Colonic mucosa (tissue), 4 donors: ENCODE measurements at places on chromosomes 16 and 17.

- no peak overlapping the region for H3K4me3 ChIP-seq
- DNase-seq = no peak
- H3K4me1 ChIP-seq = peaks cover 10% of the 10 kb centered on the region
- no peaks in the 10 kb centered on the region for H3K27me3 ChIP-seq
- H3K27ac ChIP-seq = peak overlapping the region; percentile 15
- no peaks in the 10 kb centered on the region for H3K36me3 ChIP-seq
Measured at GRCh38 chr17:57918017-57918895, 37.0 kb downstream of the CUEDC1 start.

- no peak overlapping the region for H3K4me3 ChIP-seq
- H3K4me1 ChIP-seq = peaks cover 43% of the 10 kb centered on the region
- H3K36me3 ChIP-seq = peaks cover 22% of the 10 kb centered on the region
- H3K27me3 ChIP-seq = peaks cover 17% of the 10 kb centered on the region
- DNase-seq = no peak
Measured at GRCh38 chr17:81002013-81002384, 10.4 kb downstream of the CHMP6 start.

- peak within 1 kb of the TSS; percentile 91 for H3K4me3 ChIP-seq
- peak; percentile 80 for DNase-seq
- peaks cover 9% of the 10 kb centered on the region for H3K4me1 ChIP-seq
Measured at GRCh38 chr16:27313422-27314160, at the start of gene IL4R. IL4R (plus strand) TSS chr16:27313974; CDS start chr16:27340204, 26,230 bp downstream.

DNA sequence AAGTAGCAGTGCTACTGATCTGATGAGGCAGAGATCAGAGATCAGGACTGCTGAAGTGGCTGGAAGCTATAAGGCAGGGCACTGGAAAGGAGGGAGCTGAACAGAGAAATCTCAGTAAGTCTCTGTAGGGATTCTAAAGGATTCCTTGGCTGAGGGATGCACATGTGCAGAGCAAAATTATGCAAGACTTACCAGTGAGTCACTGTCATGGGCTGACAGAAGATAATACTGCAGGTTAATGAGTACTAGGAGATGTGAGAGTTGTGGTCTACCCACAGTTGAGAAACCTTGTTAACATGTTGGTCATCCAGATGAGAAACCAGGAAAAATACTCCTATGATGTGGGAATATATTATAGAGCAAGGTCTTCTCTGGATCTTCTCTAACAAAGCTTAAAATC, 378.1 kb downstream of the HAPSTR1 start:
- H3K27ac ChIP-seq = no peak overlapping the region
- no peak for DNase-seq
- H3K4me1 ChIP-seq = no peaks in the 10 kb centered on the region
- H3K27me3 ChIP-seq = no peaks in the 10 kb centered on the region
- H3K4me3 ChIP-seq = no peak overlapping the region

- H3K27ac ChIP-seq = no peak overlapping the region
- no peaks in the 10 kb centered on the region for H3K27me3 ChIP-seq
- H3K4me3 ChIP-seq = no peak overlapping the region
- H3K4me1 ChIP-seq = peaks cover 8% of the 10 kb centered on the region
- peak; percentile 42 for DNase-seq
Measured at GRCh38 chr16:69833357-69834282, 71.5 kb downstream of the WWP2 start.

- H3K4me1 ChIP-seq = no peaks in the 10 kb centered on the region
- H3K4me3 ChIP-seq = no peak overlapping the region
- no peak overlapping the region for H3K27ac ChIP-seq
- H3K27me3 ChIP-seq = no peaks in the 10 kb centered on the region
- H3K36me3 ChIP-seq = no peaks in the 10 kb centered on the region
Measured at GRCh38 chr17:46737326-46737725, 81.2 kb downstream of the WNT3 start.

DNA sequence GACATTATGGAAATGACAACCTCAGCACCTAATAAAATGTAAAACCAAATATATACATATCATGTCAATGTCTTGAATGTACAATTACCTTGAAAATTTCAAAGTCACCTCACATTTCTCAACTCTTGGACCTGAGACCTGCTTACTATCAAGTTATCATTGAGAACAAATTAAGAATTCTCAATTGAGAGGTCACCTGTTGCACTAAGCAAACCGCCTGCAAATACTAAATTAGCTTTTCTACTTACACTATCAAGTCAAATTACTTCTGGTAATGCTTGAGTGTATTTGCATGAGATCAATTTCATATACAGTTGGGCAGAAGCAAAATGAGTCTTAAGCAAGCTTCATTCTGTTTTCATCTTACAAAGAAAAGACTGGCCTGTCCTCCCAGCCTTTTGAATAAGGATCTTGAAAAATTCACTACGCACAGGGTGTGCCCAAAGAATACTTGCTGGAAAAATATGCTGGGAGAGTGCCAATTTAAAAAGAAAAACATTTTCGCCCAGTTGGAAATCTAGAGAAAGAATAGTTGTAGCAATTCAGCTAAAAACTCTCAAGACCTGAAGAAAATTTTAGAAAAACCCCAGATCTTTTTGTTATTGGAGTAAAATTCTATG, 35.7 kb downstream of the KANSL1 start:
- DNase-seq = no peak
- peaks cover 11% of the 10 kb centered on the region for H3K4me1 ChIP-seq
- H3K36me3 ChIP-seq = no peaks in the 10 kb centered on the region
- no peak overlapping the region for H3K4me3 ChIP-seq
- peak overlapping the region; percentile 6 for H3K27ac ChIP-seq
- no peaks in the 10 kb centered on the region for H3K27me3 ChIP-seq

DNA sequence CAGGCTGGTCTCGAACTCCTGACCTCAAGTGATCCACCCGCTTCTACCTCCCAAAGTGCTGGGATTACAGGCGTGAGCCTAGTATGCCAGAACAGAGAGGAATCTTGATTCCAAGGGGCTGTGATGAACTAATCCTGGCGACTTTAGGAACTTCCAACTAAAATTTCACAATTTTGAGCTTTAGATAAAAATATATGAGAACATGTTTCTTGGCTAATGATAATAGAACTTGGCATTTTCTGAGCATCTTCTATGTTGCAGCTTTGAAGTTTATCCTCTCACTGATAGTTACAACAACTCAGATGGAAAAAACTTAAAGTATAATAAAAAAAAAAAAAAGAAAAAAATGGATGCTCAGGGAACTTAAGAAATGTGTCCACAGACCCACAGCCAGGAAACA, 69.8 kb upstream of the WSCD1 start:
- H3K4me3 ChIP-seq = no peak overlapping the region
- H3K27ac ChIP-seq = no peak overlapping the region
- no peaks in the 10 kb centered on the region for H3K36me3 ChIP-seq
- H3K4me1 ChIP-seq = no peaks in the 10 kb centered on the region

DNA sequence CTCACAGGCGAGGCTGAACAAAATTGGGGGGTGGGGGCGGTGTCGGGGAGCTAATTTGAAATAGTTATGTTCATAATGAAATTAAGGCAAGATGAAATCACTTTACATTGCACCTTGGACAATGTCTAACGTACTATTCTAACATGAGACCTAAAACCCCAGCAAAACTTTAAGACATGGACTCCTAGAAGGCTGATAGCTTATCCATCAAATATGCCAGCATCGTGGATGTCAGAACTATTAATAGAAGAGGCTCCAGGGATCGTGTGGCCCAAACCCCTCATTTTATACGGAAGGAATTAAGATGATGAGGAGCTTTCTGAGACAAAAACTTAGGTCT, 279.6 kb downstream of the SOX9 start:
- H3K4me1 ChIP-seq = no peaks in the 10 kb centered on the region
- no peaks in the 10 kb centered on the region for H3K36me3 ChIP-seq
- DNase-seq = no peak
- no peak overlapping the region for H3K4me3 ChIP-seq
- no peak overlapping the region for H3K27ac ChIP-seq

DNA sequence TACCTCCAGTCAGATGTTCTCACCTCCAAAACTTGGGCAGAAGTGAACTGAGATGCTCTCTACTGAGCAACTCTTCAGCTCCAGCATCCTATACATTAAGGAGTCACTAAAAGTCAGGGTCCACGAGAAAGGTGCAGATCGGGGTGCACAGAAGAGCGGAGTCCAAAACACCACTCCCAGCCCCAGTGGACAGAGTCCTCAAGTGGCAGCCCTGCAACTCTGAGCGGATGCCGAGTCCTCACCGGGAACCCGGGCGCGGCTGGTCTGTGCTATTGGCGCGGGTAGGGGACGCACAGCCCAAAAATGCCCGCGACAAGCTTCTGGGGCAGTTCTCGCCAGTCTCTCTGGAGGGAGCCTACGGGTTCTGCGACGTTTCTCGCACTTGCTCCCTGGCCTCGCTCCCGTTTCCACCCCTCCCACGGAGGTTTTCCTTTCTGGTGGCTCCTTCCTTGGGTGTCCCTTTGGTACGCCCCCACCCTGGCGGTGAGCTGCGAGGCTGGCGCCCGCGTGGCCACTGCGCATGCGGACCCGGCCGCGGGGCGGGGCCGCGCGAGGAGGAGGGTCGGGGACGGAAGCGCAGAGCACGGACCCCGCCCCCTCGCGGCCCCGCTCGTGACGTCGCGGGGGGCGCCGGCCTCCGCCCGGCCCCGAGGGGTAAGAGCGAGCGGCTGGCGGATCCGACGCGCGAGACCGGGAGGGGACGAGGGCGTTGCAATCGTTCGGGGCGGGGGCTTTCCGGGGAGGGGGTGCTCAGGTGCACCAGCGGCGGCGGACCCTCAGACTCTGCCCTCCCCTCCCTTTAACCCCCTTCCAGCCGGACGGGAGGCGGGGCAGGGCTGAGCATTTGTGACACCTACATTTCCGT, at the start of gene TMEM219:
Gene TMEM219 (plus strand): TSS at position 601 of the 865 bp plus-strand sequence. CDS start 1,065 bp downstream, outside the sequence.
- peaks cover 9% of the 10 kb centered on the region for H3K4me1 ChIP-seq
- H3K27me3 ChIP-seq = no peaks in the 10 kb centered on the region
- DNase-seq = peak; percentile 92
- no peaks in the 10 kb centered on the region for H3K36me3 ChIP-seq
- peak within 1 kb of the TSS; percentile 98 for H3K27ac ChIP-seq

DNA sequence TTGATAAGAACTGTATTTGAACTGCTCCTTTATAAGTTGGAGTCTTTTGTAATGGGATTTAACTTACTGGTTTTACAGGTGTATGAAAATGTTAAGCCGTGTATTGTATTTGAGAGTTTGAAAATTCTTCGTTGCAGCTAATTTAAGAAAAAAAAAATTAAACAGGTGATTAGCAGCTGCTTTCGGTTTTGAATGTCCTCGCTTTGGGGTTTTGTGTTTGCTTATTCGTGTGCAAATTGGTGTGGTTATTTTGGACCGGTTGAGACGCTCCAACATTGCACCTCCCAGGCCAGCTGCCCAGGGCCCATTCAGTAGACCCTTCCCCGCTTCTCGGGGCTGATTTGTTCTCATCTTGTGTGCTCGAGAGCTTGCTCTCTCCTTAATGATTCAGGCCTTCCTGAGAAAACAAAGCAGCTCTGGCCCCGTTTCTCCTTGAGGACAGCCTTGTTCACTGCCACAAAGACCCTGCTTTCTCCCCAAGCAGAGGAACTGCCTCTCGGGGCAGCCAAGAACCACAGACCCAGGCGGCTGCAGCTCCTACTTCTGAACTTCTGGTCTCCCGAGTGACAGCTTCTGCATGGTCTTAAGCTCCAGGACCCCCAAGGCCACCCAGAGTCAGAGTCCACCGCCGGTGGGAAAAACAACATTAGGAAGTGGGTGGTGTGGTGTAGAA, 100.5 kb downstream of the MSI2 start:
- no peaks in the 10 kb centered on the region for H3K27me3 ChIP-seq
- H3K4me3 ChIP-seq = no peak overlapping the region
- DNase-seq = no peak
- H3K36me3 ChIP-seq = no peaks in the 10 kb centered on the region
- no peak overlapping the region for H3K27ac ChIP-seq

DNA sequence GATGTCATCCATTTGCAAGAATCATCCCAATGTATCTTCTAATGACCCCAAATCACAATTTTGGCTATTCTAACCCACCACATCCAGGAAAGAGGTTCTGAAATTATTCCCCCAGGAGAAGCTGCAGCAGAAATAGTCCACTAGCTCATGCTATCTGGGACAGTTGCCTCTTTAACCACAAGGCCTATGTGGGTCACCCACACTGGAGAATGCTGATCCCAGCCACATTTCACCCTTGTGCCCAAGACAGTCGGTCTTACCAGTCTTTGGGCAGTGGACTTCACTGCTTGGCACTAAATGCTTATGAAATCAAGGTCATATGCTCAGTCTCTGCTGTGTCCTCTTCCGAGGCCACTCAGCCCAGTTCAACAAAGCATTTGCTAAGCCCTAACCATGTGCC, 27.0 kb downstream of the ABCC12 start:
- DNase-seq = no peak
- H3K4me1 ChIP-seq = no peaks in the 10 kb centered on the region
- no peak overlapping the region for H3K4me3 ChIP-seq
- H3K27ac ChIP-seq = no peak overlapping the region
- H3K36me3 ChIP-seq = no peaks in the 10 kb centered on the region

DNA sequence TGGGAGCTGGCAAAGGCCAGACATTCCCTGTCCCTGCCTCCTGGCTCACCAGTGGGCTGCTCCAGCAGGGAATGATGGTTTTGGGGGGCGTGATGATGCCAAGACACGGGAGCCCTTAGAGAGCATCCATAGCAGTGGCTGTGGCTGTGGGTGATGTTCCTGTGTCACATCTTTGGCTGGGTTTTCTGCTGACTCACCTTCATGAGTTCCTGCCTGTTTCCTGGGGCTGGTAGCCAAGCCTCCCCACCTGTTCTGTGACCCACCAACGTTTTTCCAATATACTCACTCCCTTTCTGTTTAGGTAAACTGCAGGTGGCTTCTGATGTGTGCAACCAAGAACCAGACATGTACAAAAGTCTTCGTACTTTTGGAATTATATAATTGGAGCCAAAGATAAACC, 16.5 kb upstream of the NF1 start:
- DNase-seq = no peak
- no peaks in the 10 kb centered on the region for H3K36me3 ChIP-seq
- H3K4me1 ChIP-seq = no peaks in the 10 kb centered on the region
- no peaks in the 10 kb centered on the region for H3K27me3 ChIP-seq

- H3K36me3 ChIP-seq = no peaks in the 10 kb centered on the region
- H3K4me3 ChIP-seq = no peak overlapping the region
- no peaks in the 10 kb centered on the region for H3K4me1 ChIP-seq
- H3K27me3 ChIP-seq = no peaks in the 10 kb centered on the region
Measured at GRCh38 chr16:16857012-16857411, 478.1 kb downstream of the NPIPA7 start.

- H3K4me3 ChIP-seq = no peak overlapping the region
- H3K27ac ChIP-seq = no peak overlapping the region
- H3K4me1 ChIP-seq = no peaks in the 10 kb centered on the region
- no peak for DNase-seq
- no peaks in the 10 kb centered on the region for H3K27me3 ChIP-seq
Measured at GRCh38 chr16:88951501-88951900, 25.5 kb downstream of the CBFA2T3 start.
